NCI-H2081 treated with DMSO at 0.1 percent for 48 hours (cell line): ENCODE measurements at places on chromosomes 1 and 21.

- DNase-seq = no peak
These were observed 42.5 kb upstream of the SYT2 start for GRCh38 chr1:202752774-202753173.

DNA sequence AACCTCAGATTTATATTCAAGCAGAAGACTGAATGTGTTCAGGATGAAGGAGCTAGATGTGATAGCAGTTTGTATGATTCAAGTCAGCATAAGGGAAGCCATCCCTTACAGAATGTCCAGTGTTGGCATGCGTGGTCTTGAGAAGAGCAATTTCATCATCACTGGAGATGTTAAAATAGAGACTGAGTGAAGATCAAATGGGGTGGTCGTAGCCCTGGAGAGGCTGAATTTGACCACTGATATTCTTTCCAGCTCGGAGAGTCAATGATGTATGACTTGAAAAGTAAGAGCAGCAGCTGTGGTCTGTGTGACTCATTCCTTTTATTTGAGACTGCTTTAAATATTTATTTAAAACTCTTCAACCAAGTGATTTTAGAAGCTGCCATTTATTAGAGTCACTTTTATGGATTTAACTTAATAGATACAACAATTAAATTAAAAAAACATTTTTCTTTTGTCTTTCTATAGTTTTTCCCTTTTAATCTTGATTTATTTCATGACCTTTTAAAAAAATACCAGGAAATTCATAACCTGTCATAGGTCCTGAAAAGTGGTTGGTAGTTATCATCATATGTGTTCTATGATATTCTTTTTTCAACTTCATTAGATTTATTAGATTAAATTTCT lies 15.5 kb downstream of the FMN2 start:
- no peak for DNase-seq

GRCh38 chr1:44239961-44240371 lies 26.7 kb downstream of the DMAP1 start:
- no peak for DNase-seq

- DNase-seq = no peak
These were observed 106.4 kb downstream of the TRABD2B start for GRCh38 chr1:47890779-47891178.

GRCh38 chr1:102732927-102733326 lies 375.4 kb downstream of the COL11A1 start:
- no peak for DNase-seq

DNA sequence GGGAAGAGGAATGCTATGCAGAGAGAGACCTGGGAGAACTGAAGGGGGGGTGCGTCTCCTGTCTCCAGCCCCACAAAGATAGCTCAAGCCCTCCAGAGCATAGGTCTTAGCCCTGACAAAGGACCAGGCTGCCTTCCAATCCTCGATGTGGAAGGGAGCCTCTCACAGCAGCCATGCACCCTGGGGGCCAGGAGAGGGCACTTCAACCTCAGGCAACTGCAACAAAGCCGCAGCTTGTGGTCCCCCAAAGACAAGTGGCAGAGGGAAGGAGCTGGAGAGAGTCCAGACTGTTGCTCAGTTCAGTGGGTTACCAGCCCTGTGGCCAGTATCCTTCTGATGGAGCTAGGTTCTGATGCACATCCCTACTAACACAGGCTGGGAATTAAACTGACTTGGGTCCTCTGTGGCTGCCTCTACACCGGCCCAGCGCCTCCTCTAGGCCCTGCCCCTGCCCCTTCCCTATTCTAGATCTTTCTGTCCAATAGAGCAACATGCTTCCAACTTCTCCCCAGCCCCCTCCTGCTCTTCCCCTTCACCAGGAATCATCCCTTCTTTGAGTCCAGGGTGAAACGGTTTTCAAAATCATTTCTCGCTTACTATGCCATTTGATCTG lies 100.7 kb upstream of the SPATA6 start:
- DNase-seq = peak; percentile 65

GRCh38 chr1:109454497-109455133 lies 11.7 kb upstream of the SYPL2 start:
- DNase-seq = no peak

DNA sequence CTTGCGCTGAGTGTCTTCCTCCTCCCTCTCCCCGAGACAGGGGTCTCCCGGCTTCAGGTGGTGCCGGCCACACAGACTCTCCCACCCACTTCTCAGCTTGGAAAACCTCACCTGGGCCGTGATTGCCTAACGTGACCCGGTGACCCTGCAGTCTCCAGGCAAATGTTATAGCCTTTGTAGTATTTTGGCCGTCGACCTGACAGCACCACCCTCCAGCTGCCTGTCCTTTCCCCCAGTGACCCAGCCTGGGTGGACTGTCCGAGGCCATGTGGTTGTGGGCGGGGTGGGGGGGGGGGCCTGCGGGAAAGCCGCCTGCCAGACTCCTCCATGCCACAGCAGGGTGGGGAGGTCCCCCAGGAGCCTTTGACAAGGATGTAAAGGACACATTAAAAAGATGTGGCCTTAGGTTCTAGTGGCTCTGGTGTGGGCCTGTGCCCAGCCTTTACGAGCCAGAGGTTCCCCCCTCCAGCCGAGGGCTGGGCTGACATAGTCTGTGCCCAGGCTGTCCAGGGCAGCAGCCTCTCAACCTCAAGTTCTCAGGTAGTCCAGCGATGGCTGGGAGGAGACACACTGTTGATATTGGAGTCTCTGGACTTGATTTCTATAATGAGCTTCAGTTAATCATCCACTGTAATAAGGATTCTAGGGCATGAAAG lies 8.1 kb downstream of the TOR3A start:
- DNase-seq = no peak

- peak; percentile 0 for DNase-seq
These were observed 45.8 kb downstream of the TFF3 start for GRCh38 chr21:42269386-42269785.

GRCh38 chr1:54894271-54894670 lies 7.3 kb upstream of the DHCR24 start:
- no peak for DNase-seq

GRCh38 chr1:112614460-112615065 lies 4.4 kb downstream of the ST7L start:
- DNase-seq = no peak

GRCh38 chr1:8259498-8260290 lies 58.2 kb upstream of the SLC45A1 start:
- no peak for DNase-seq

- no peak for DNase-seq
These were observed 87.5 kb upstream of the ACTL8 start for GRCh38 chr1:17667641-17668040.

DNA sequence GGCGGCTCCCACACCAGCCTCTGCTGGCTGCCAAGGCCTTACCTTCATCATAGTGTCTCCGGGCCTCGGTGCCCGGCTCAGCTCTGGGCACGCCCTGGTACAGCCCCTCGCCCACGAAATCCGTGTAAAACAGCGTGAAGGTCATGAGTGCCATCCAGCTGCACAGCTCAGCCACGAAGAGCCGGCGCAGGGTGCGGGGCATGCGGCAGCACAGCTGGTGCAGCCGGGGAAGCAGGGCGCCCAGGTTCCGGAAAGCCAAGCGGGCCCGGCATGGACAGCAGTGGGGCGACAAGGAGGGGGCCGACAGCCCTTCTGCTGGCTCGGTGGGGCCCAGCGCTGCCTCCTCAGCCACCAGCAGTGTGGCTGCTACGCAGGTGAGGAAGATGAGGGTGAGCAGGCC lies 17.5 kb downstream of the SLC45A3 start:
- DNase-seq = no peak

GRCh38 chr1:246595146-246595545 lies 28.9 kb downstream of the CNST start:
- DNase-seq = no peak

GRCh38 chr1:97603776-97604175 lies 317.1 kb downstream of the DPYD start:
- DNase-seq = no peak

- no peak for DNase-seq
These were observed 105.2 kb upstream of the ZNF648 start for GRCh38 chr1:182166750-182167149.

- DNase-seq = no peak
These were observed 1.1 kb downstream of the GFI1 start for GRCh38 chr1:92485381-92486250.

- DNase-seq = no peak
These were observed 33.6 kb downstream of the CD58 start for GRCh38 chr1:116537040-116537831.

- DNase-seq = no peak
These were observed 49.8 kb downstream of the ACOT7 start for GRCh38 chr1:6343506-6344405.

GRCh38 chr1:1534401-1535154 lies 5.8 kb downstream of the TMEM240 start:
- DNase-seq = no peak

DNA sequence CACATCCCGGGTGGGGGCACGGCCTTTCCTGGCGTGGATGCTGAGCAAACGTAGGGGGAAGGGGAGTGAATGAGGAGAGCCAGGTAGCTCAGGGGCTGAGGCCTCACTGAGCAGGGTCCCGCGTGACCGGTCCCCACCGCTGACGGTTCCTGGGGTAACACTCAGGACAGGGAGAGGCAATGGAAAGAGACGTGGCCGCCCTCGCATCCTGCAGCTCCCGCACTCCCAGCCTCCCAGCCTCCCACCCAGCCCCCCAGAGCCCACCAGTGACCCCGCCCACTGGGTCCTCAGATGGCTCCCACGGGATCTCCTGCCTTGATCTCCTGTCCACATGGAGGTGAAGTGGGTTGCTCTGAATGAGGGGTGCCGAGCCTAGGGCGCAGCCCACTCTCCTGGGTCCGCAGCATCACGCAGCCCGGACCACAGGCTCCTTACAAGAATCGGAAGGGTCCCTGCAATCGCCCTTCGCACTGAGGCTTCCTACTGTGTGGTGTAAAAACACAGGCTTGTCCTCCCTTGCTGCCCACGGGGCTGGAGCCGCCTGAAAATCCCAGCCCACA lies 2.4 kb downstream of the TSPEAR start:
- no peak for DNase-seq

- DNase-seq = no peak
These were observed 811 bp upstream of the S100A3 start for GRCh38 chr1:153549741-153550397.

GRCh38 chr1:92858564-92859399 lies 26.9 kb downstream of the RPL5 start:
- peak; percentile 42 for DNase-seq

- DNase-seq = no peak
These were observed 45.0 kb upstream of the PDE9A start for GRCh38 chr21:42608446-42608845.

- no peak for DNase-seq
These were observed 83.3 kb upstream of the KCNJ15 start for GRCh38 chr21:38173276-38174035.

GRCh38 chr1:235885655-235886262 lies 19.1 kb upstream of the LYST start:
- DNase-seq = no peak

- DNase-seq = no peak
These were observed 470 bp upstream of the RTCA start for GRCh38 chr1:100265562-100265930.

GRCh38 chr1:17158961-17159360 lies 39.7 kb upstream of the PADI2 start:
- DNase-seq = no peak

DNA sequence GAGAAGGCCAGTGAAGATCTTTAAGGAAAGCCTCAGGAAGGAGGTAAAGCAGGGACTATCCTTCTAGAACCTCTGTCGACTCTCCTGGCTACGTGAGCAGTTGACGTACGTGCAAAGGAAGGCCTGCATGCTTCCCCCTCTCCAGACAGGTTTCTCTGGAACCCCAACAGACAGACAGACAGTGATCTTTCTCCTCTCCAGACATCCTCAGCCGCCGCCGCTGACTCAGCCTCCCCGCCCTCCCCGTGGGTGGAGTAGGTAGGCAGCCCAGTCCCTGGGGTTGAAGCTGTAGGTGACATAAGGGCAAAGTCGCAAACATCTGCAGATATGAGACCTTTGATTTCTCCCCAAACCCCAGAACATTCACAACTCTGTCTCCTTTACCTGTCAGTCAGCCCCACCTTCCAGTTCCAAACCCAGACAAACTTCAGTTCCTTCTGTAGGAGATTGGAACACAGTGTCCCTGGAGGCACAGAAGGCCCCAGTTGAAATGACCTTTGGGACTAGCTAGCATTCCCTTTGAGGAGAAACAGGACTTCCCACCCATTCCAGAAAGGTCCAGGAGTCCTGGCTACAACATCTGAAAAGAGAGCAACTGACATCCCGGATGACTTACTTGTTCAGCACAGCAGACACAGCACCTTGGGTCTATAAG lies 146.0 kb upstream of the JUN start:
- DNase-seq = no peak

DNA sequence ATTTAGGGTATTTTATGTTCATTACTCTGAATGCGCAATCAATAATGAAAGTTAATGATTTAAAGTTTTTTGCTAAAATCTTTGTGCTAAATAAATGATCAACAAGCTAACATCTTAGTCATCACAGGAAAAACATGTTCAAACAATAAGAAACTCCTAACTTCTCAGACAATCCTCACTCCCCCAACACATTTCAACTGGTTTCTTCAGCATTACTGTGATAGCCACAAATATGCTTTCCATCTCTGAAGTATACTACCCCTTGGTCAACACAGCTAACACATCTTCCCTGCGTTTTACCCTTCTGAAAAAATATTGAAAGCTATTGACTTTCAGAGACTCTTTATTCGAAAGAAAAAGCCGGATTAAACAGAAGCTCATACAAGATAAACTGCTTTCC lies 85.8 kb downstream of the ZNF644 start:
- no peak for DNase-seq

- DNase-seq = no peak
These were observed 18.9 kb downstream of the ZNF362 start for GRCh38 chr1:33275195-33275594.

- no peak for DNase-seq
These were observed 225.2 kb upstream of the LYPLAL1 start for GRCh38 chr1:218948446-218948845.

DNA sequence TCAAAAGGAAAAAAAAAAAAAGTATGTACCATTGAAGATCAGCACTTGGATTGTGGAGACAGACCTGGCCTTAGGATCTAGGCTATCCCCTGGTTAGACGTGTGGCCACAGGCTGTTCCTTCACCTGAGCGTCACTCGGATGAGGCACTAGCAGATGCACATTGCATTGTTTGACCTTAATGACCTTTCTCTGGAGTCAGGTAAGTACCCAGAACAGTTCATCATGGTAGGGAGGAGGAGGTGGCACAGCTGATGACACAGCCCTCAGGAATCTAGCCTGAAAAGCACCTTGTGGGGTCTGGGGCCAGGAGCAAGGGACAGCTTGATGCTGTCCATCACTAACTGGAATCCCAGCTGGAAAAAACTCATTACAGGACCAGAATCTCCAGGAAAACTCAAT lies 21.2 kb downstream of the NECAP2 start:
- no peak for DNase-seq
